ENCODE measurements at places on chromosomes 12 and 14. TPM values are rescaled to one million over a fixed set of nuclear protein-coding genes. Genes with fewer than 3 reads are reported as not detected.

GRCh38 chr14:55800156-55800785 is 220.3 kb downstream of the KTN1 start:
- no peak for DNase-seq

GRCh38 chr12:53996240-53997203 is 3.4 kb upstream of the HOXC9 start:
- no peak for DNase-seq

GRCh38 chr12:69002969-69003368 is 70.0 kb upstream of the CPM start:
- no peak for DNase-seq

DNA sequence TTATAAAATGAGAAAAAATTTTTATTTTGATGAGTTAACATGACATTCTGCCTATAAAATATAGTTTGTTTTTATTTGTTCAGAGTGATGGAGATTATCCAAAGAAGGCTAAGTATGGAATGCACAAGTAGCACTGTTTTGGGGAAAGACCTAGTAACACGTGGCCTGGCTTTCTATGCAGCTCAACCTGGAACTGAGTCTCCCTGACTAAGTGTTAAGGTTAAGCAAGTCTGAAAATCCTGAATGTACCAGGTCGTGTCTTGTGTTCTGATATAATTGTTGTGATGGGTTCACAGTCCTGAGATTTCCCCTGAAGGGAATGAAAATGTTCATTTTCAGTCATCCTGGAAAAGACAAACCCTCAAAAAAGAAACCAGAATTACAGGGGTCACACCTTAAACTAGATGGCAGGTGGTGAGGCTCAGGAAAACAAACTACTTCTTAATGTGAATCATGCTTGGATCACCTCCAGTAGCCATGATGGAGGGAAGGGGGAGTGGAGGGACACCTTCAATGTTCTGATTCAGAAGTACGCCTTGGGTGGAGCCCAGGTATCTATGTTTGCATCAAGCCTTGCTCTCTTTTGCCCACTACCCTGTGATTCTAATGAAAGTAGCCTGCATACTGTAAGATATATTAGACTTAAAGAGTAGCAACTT is 236.8 kb downstream of the ALX1 start:
- no peak for DNase-seq

DNA sequence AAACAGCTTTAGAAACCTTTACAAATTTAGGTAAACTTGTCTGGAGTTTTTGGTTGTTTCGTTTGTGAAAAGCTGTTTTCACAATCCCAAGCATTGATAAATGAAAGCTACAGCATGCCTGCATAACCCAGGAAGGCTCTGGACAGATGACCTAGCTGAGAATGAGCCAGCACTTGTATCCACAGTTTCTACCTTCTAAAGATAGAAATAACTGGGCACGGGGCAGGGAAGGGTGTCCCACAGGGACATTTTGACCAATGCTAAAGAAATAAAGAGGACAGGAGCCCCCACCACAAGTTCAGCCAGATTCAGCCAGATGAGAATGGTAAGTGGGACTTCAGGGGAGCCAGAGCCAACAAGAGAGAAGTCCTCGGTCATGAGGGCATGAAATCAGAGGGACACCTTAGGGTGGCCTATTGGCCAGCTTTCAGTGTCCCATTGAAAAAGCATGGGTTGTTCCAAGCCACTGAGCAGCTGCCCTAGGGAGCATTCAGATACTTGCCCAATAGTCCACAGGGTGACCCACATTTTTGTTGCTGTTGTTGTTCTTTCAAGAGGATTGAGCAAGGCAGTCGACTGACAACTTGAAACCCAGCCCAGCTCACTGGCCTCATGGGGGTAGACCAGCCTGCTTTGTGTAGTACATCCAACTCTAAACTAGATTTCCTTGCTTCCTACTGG is 140.3 kb upstream of the NUDT4 start:
- DNase-seq, result no peak

DNA sequence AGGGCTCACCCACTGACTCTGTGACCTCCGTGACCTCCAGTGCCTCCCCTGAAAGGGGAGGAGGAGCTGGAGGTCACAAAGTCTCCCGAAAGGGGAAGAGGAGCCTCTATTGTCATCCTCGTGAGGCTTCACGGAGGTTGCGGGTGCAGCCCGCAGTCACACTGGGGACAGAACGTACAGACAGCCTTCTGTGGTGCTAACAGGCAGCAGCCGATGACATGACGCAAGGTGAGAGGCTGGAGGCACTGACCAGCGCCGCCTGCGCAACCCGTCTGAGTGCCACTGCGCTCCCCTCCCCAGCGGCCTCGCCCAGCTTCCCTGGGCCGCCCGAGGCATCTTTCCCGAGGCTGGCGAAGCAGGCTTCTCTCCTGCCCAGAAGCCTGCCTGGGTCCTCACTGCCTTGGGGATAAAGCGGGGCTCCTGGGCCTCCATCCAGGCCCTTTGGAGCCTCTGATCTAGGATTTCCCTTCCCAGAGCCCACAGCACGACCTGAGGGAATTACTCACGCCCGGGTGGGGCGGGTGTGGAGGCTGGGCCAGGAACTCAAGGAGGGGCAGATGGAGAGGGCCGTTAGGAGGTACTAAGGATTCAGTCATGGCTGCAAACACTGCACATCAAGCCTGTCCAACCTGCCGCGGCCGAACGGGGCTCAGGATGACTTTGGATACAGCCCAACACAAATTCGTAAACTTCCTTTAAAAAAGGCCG is 12.3 kb upstream of the LBHD2 start:
- no peak for DNase-seq

DNA sequence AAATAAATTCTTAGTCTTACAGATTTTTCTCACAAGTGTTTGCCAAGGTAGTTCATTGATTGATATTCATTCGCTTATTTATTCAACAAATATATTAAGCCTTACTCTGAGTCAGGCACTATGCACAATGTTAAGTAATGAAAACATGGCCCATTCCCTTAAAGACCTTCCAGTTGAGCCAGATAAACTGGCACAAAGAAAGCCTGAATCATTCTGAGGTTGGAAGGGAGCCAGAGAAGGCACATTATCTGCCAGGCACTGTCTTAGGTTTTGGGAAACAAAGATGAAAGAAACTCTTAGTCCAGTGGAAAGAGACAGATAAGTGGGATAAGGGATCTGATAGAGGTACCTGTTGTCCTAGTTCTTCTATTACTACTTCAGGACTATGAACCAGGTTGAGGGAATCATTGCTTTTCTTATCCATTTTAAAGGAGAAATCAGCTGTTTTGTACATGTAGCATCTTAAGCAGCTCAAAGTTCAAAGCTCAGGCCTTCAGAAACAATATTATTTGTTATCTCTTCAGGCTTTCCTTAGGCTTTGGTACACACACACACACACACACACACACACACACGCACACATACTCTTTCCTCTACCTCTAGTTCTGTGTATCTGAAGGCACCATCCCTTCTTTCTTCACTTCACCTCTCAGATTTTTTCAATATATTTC is 27.0 kb downstream of the PDE6H start:
- DNase-seq, result no peak

DNA sequence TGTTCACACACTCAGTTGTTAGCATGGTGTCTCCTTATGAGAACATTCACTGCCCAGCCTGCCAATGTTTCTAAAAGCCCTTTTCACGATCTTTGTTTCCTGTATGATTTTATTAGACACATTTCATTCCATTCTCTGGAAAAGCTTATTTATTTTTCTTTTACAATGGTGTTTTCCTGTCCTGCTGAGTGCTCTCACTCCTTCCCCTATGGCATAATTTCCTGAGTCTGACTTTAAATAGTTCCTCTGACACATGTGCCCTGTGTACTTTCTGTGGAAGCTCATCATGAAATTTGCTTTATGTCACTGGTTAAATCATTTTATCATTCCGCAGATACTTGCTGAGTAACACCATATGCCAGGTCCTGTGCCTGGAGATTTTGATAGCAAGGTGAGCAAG is 612.0 kb downstream of the FLRT2 start:
- DNase-seq, result no peak

DNA sequence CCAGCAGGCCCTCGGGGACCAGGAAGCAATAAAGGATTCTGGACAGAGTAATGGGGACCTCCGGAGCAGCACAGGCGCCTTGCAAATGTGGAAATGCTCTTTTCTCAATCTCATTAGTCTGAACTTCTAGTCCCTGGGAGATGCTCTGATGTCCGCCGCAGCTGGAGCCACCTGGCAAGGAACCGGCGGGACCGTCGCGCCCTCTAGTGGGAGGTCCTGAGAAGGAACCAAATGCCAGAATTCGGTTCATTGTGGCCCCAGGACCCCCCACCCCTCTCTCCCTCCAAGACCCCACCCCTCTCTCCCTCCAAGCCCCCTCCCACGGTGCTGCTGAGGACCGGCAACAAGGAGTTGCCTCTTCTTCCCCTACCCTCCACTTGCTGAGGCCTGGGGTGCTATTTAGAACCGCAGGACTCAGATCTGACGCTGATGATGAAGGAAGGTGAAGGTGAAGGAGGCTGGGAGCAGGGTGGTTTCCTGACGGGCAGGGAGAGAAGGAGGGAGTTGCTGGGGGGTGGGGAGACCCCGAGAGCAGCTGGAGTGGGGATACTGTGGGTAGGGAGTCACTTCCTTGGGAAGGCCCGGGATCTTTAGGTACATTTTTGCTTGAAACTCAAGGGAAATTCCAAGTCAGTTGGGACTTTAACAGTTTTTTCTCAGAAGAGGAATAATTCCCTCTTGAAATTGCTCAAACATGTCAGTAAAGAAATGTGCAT is 42.5 kb downstream of the SMIM41 start:
- no peak for DNase-seq

GRCh38 chr12:111788178-111788654 is 21.5 kb downstream of the ALDH2 start:
- no peak for DNase-seq

KRT2 gene
- not detected for total RNA-seq

PIWIL1 gene
- not detected for total RNA-seq

KRT81 gene
- not detected for total RNA-seq

ABHD12B gene
- total RNA-seq, result not detected
